ENCODE measurements at places on chromosomes 13 and 19. TPM values are rescaled to one million over a fixed set of nuclear protein-coding genes. Genes with fewer than 3 reads are reported as not detected.

The IFNL3 gene
- polyA plus RNA-seq: not detected

The ATP7B gene
- polyA plus RNA-seq: 4.2 TPM

The SMIM24 gene
- polyA plus RNA-seq: not detected

The GSX1 gene
- not detected for polyA plus RNA-seq

The RASAL3 gene
- polyA plus RNA-seq: 5.7 TPM

The ZNF154 gene
- 1.3 TPM for polyA plus RNA-seq

The IL17D gene
- polyA plus RNA-seq: 5.5 TPM

The ZIK1 gene
- 0.79 TPM for polyA plus RNA-seq

The RFX1 gene
- polyA plus RNA-seq: 2.2 TPM

The FARP1 gene
- 15.2 TPM for polyA plus RNA-seq

The TTC9B gene
- polyA plus RNA-seq: not detected

The KLK14 gene
- polyA plus RNA-seq: 0.12 TPM

The GNG7 gene
- polyA plus RNA-seq: 0.25 TPM

The FSD1 gene
- polyA plus RNA-seq: 55.5 TPM

The KIR2DL1 gene
- polyA plus RNA-seq: not detected

The EDDM13 gene
- 0.51 TPM for polyA plus RNA-seq

The DNAAF3 gene
- 0.56 TPM for polyA plus RNA-seq

The NPHS1 gene
- polyA plus RNA-seq: not detected

The FFAR2 gene
- not detected for polyA plus RNA-seq

The GIPR gene
- not detected for polyA plus RNA-seq

The TEX29 gene
- polyA plus RNA-seq: 0.44 TPM

The NOVA2 gene
- polyA plus RNA-seq: 4.2 TPM

The ALOX5AP gene
- 1.4 TPM for polyA plus RNA-seq

The SIGLEC10 gene
- not detected for polyA plus RNA-seq

The EFNA2 gene
- polyA plus RNA-seq: 0.99 TPM

The PEG3 gene
- polyA plus RNA-seq: 0.02 TPM

The CNN1 gene
- 0.76 TPM for polyA plus RNA-seq

The SLC6A16 gene
- polyA plus RNA-seq: 0.72 TPM

The ADGRE1 gene
- polyA plus RNA-seq: not detected

The ARHGAP35 gene
- polyA plus RNA-seq: 25.7 TPM

The CAPN12 gene
- polyA plus RNA-seq: 0.45 TPM

The FCHO1 gene
- 0.80 TPM for polyA plus RNA-seq

The PODNL1 gene
- 0.32 TPM for polyA plus RNA-seq

The CLDND2 gene
- not detected for polyA plus RNA-seq

The TEX101 gene
- polyA plus RNA-seq: not detected

The ZNF792 gene
- 11.3 TPM for polyA plus RNA-seq

The AMH gene
- polyA plus RNA-seq: 4.3 TPM

The SUGP2 gene
- polyA plus RNA-seq: 43.3 TPM

The MAMSTR gene
- 0.94 TPM for polyA plus RNA-seq

Data from endothelial cell of umbilical vein (primary cell).